RPMI7951 (cell line): ENCODE measurements at places on chromosomes 3 and 15.

DNA sequence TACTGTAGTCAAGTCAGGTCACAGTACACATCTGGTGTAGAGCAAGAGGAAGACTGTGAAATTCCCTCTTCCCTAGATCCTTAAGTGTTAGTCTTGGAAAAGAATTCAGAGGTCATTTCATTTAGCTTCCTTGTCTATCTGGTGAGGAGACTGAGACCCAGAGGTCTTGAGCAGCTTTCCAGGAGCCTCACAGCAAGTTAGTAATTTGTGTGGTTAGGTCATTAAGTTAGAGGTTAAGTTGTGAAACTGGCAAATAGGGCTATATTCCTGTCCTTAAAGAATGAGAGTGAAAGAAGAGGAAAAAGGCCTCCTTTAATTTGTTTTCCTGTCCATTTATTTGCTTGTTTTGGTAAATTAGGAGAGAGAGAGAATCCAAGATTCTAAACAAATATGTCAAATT is 9.0 kb downstream of the PODXL2 start:
- DNase-seq, result no peak

GRCh38 chr3:24352893-24353553 is 141.6 kb downstream of the THRB start:
- DNase-seq, result no peak

DNA sequence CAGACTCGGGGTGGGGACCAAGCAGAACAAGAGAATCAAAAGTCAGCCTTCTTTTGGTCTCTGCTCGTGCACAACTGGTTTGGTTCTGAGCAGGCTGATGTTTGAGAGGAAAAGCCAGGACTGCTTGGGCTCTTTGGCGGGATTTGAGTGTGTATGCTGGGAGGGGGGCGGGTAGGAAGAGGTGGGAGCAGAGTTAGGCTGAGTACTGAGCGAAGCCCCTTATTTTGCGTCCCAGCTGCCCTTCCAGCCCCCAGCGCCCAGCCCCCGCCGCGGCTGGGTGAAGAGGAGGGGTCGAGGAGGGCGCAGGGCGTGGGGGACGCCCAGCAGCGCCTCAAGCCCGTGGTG is 153.5 kb upstream of the GOLIM4 start:
- no peak for DNase-seq

- DNase-seq, result peak; percentile 97
Measured at GRCh38 chr3:177589911-177590381, 392.7 kb upstream of the TBL1XR1 start.

DNA sequence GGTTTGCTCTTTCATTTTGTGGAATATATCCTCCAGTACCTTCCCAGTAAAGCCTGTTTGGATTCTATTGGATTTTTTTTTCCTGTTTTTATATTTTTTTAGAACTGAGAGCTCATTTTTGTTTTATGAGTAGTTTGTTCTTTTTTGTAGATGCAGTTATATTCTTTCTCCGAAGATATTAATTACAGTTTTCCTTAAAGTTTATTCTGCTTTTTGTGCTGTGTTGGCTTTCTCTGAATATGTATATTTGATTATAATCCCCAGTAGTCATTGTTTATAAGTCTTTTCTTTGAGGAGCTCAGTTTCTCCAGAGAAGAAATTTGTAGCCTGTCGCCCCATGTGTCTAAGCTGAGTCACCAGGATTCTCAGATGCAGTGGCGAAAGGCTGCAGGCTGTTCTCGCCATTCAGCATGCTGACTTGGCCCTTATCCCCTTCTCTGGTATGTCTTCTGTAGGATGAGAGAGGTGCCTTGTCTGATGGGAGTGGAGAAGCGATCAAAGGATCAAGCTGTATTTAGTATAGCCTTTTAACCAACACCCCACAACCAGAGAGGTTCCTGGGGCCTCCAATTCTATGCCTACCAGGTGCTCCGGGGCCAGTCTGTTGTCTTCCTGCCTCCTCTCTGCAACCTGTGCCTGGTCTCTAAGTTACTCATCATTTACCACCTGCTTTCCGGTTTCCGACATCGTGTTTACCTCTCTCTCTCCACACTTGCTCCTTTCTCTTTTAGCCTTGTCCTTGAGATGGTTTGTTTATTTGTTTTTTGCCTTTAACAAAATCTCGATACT is 31.7 kb upstream of the MFSD1 start:
- DNase-seq, result peak; percentile 89

DNA sequence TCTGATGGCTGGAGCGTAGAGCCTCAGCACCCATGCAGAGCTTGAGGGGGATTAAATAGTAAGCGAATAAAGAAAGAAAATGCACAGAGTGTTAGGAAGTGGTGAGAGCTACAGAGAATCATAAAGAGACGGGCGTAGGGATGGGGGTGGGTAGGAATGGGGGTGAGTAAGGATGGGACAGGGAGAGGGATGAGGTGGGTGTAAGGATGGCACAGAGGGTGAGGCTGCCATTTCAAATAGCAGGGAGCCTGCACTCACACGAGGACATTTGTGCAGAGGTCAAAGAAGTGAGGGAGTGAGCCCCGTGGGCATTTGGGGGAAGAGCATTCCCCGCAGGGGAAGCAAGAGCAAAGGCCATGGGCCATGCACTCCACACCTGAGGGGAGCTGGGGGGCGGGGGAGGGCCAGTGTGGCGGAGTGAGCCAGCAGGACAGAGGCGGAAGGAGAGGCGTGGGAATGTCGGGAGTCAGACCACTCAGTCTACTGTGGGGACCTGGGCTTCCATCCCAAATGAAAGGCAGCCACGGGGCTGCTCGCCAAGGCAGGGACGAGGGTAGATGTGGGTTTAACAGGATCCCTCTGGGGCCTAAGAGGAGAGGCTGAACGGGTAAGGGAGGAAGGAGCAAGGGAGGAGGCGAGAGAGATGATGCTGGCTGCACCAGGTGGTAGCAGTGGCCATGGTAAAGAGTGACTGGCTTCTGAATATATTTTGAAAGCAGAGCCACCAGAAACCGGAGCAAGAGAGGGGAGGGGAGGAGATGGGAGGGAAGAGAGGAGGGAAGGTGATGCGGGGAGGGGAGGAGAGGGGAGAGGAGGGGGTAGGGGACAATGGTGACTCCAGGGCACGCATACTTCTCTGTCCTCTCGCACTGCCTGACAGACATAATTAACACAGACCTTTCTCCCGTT is 35.2 kb upstream of the SLC6A6 start:
- no peak for DNase-seq

DNA sequence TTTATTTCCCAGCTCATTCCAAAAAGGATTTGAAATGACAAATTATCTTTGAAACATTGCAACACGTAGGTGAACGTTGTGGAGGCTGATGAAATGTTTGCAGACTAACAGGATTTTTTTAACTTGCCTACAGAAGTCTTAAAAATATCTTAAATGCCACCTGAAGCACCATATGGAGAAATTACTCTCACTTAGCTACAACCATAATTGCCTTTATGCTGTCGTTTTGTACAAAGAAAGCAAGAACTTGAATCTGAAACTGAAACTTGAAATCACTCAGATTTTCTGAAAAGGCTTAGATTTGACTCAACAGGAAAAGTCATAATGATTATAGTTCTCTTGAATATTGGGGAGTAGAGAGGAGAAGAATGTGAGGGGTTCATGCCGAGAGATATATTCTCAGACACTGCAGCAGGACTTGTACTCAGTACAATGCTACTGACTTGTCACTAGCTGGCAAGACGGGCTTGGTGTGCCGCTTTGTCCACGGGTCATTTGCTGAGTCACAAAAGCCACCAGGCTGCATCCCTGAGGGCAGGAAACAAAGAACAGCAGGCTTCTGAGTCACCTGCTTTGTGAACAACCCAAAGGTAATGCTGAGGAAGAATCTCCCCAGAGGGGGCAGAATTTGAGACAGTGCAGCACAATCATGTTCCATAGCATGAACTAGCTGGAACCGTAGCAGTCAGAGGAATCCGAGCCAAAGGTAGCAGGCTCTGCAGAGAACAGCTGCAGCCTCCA is 7.1 kb upstream of the FMN1 start:
- peak; percentile 92 for DNase-seq
